Hematopoietic multipotent progenitor cell (in vitro differentiated cells): ENCODE measurements at places on chromosomes 7 and 10. TPM values are rescaled to one million over a fixed set of nuclear protein-coding genes. Genes with fewer than 3 reads are reported as not detected.

Gene SLC13A4
- not detected for total RNA-seq

Gene OR13A1
- total RNA-seq: under 0.01 TPM

Gene POLR2J2
- 2.7 TPM for total RNA-seq

Gene RAMP3
- total RNA-seq: under 0.01 TPM

Gene BRAF
- total RNA-seq: 26.7 TPM

Gene AKR1C1
- total RNA-seq: 6.7 TPM

Gene SEM1
- total RNA-seq: 4.3 TPM

Gene FRAT1
- 11.0 TPM for total RNA-seq

Gene TDRD1
- 0.27 TPM for total RNA-seq

DNA sequence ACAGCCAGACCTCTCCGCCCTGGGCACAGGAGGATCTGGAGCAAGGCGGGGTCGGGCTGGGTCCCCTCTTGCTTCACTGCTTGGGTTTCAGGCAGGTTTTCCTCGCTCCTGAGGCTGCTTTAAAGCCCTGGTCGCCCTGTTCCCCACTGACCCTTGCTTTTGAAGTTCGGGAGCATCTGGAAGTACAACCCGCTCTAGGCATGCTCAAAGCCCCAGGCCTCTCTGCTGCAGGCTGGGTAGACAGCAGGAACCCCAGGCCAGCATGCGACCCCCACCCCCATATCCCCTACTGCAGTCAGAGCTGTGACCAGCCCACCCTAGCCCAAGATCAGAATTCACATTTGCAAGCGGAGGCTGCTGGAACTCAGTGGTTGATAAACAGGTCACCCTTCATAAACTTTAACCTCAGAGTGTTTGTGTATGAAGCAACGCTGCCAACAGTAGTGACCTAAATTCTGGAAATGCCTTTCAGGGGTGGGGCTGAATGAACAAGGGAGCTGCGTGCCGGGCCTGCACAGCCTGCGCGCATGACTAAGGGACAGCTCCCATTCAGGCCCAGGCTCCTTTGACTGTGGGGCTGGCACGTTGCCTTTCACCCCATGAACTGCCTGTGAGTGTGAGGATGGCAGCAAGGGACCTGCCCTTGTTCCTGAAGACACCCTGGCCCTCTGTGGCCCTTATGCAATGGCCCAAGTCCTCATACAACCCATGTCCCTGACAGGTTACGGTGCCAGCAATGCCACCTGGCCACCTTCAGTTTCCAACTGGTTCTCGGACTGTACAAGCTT is 52.5 kb downstream of the PROSER2 start:
- DNase-seq: no peak

DNA sequence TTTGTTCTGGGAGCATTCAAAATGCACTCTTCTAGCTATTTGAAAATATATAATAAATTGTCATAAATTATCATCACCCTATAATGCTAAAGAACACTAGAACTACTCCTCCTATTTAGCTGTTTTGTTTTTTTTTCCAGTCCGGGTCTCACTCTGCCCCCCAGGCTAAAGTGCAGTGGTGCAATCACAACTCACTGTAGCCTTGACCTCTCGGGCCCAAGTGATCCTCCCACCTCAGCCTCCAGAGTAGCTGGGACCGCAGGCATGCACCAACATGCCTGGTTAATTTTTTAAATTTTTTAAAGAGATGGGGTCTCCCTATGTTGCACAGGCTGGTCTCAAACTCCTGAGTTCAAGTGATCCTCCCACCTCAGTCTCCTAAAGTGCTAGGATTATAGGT is 41.1 kb upstream of the MTPAP start:
- DNase-seq: no peak

DNA sequence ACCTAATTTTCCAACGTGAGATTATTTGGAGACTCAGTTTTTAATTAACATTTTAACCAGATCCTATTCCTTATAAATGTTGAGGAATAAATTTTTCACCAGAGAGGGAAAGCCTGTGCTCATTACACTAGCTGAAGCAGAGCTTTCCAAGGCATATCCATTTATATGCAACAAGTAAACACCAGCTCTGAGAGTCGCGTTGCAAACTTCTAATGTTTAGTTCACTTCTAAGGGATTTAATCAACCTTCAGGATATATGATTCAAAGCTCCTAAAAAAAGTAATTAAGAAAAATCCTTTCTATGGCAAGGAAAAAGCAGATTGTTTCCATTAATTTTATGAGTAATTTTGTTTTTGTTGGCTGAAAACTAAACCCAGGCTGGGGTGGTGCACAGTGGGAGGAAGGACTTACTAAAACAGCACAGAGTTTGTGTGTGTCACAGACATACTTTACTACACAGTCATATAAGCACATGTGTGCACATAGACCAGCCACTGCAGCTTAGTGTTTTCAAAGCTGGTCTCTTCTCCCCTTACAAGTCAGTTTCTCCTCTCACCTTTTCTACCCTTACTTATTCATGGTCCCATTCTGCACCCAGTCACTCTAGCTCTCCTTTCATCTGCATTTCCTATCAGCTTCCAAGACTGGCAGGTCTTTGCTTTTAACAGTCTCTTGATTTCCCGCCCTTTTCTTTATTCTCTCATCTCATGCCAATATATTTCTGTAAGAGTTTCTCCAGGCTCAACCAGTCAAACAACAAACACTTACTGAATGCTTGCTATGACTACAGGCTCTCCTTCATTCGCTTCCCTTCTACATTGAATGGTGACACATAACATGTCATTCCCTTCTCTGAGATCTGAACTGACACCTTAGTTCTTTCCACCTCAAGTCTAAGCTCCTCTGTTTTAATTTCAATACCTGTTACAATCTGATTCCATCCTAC is 81.1 kb upstream of the FZD1 start:
- DNase-seq: no peak

DNA sequence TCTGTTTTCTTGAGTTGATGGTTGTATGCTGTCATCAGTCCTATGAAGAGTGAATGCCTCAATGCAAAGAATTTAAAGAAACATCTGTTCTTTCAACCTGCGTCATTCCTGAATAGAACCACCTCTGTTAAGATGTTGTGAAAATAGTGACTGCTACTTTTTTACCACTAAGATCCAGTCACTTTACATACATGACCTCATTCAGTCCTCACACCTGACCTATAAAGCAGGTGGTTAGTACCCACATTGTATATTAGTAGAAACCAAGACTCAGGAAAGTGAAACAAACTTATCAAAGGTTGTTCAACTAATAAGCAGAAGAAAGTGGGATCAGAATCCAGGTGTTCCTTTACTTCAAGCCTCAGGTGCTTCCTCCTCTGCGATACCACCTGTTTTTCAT is 64.8 kb downstream of the ITGB8 start:
- DNase-seq: no peak

DNA sequence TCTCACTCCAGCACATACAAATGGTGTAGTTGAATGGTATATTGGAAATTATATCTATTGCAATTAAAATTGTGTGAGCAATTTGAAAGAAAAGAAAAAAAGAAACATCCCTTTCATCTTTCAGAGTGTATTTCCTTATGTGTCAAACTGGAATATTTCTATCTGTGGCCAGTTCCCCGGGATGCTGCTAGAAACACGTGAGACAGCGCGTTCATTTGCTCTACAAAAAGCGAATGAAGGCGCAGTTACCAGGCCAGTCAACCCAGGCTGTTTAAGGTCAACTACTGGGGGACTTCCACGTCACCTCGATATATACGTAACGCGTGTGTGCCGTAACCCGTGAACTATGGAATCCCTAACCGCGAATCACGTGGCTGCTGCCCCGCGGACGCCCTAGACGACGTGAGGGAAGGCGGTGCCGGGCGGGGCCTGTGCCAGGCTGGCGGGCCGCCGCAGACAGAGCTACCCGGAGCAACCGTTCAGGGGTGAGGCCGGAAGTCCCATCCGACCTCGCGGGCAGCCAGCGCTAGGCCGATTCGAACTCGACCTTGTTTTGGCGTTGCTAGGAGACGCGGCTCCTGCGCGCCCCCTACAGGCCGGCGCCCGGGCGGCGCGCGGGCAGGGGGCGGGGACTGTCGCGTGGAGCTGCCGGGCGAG is 1.1 kb upstream of the ARL4A start:
- DNase-seq: peak; percentile 97

GRCh38 chr7:1662767-1663166 is 7.3 kb upstream of the ELFN1 start:
- DNase-seq: no peak

DNA sequence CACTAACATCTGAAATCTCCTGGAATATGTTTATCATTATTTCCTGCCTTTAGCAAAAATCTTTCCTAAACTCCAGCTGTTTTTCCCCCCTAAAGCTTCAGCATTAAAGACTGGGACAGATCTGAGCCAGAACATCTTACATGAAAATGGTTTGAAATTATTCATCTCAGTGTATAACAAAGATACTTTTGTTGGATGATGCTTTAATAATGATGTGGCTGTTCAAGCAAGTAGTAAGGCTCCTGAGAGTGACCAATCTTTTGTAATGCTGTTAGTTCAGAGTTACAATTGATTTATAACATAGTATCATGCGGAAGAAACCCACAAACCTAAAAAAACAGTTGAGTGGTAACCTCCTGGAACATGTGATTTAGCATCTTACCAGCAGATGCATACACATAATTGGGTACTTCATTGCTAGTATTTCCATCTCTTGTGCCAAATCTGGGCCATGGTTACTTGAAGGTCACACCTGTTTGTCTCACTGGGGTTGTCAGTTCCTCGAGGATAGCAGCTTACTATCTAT is 1.5 kb downstream of the BZW2 start:
- DNase-seq: no peak

- DNase-seq: no peak
These were observed 683 bp downstream of the MACROH2A2 start for GRCh38 chr10:70053218-70053840.

GRCh38 chr10:30705101-30705624 is 75.6 kb upstream of the LYZL2 start:
- peak; percentile 51 for DNase-seq

DNA sequence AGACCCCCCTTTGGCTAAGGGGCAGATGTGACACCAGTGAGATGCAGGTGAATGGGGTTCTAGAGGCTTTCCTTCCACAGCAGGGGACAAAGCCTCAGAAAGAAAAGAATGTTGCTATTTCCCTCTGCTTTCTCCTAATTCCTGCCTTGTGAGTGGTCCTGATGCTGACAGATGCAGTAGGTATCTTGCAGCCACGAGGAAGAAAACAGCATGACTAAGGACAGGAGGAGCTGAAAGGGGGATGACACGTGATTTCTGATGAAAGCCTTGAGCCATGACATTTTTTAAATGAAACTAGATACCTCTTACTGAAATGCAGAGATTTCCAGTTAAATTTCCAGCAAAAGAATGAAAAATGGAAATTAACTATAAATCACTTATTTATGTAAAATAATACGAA is 92.4 kb downstream of the C1GALT1 start:
- DNase-seq: no peak

- no peak for DNase-seq
These were observed 50.6 kb downstream of the MGMT start for GRCh38 chr10:129517680-129518057.

DNA sequence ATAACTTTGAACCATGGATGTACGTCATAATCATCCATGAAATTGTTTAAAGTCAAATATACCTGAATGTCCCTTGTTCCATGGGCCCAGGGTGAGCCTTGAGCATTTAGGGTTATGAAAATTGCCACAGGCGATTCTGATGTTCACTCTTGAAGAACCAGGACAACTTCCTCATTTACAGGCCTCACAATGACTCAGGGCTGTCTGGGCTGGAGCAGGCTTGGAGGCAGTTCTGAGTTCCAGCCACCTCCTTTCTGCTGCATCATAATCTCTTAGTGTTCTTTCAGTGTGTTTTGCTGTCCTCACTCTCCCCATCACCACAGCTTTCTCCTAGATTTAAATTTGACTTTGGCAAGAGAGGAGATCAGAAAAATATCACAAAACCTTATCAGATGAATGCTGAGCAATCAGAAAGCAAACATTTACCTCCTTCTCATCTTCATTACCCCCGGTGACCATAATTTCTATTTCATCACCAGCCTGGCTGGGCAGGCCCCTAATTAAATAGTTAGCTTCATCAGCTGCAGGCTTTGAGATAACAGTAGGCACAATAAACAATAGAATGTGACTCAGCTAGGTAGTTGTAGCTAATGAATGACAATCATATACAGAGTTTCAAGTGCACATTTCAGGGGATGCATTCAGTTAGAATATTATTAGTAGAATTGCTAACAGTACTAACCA is 571.0 kb downstream of the SH2D4B start:
- peak; percentile 31 for DNase-seq

DNA sequence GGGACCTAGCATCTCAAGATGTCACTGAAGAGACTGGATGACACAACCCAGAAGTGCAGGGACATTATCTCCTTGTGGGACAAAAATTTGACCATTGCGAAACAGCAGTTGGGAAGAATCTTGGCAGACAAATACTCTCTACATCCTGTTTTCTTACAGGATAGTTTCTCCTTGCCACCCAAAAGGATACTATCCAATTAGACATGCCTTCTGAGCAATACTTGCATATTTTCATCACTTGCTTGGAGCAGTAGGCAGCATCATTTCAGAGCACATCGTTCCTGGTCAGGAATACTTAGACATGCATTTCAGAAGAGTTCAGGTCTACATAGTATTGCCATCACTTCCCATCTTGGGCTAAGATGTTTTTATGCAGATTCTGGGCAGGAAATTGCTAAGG is 56.8 kb downstream of the FAS start:
- DNase-seq: no peak

DNA sequence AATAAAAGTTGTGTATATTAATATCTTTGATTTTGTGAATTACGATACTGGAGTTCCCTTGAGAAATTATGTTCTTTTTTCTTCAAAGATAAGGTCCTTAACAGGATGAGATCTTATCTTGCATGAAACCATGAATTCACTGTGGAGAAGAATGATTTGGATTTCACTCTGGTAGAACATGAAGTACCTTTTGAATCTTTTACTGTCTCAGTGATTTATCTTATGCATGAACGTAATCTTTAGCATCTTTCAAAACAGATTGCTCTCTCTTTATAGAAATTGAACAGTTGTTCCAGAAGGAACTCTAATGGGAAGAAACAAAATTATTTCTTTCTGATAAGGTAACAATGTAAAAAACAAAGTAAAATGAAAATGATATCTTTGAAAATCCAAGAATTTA is 11.0 kb upstream of the ZNF438 start:
- DNase-seq: no peak

GRCh38 chr10:123781956-123782500 is 109.6 kb downstream of the CPXM2 start:
- DNase-seq: no peak

- DNase-seq: no peak
These were observed 5.7 kb downstream of the AUTS2 start for GRCh38 chr7:69603937-69604494.

GRCh38 chr7:22361795-22362194 is 4.8 kb upstream of the RAPGEF5 start:
- DNase-seq: no peak

DNA sequence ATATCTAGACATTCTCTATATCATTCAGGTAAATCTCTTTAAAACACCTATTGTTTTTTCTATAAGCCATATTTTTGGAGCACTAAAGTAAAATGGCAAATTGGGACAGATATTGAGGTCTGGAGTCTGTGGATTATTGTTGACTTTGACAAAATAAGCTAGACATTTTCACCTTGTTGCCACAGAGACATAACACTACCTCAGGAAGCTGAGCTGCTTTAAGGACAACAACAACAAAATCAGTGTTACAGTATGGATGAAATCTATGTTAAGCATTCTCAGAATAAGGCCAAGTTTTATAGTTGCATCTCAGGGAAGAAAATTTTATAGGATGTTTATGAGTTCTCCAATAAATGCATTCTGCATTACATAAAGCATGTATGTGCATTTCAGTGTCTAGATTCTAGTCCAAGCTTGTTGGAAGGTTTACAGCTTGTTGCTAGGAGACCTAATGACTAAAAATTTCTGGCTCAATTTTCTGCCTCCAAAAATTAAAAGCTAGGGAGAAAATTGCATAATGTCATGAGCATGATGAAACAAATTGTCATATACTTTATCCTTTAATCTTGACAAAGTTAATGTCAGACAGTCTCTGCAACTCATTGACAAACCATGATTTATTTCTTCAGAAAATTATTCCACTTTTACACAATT is 18.3 kb downstream of the LIPM start:
- no peak for DNase-seq
